ENCODE measurements at places on chromosomes 7 and 10. TPM values are rescaled to one million over a fixed set of nuclear protein-coding genes. Genes with fewer than 3 reads are reported as not detected.

GRCh38 chr7:124349443-124349842 lies 316.6 kb upstream of the TMEM229A start:
- no peak for DNase-seq
- H3K4me1 ChIP-seq = no peaks in the 10 kb centered on the region
- no peak overlapping the region for H3K27ac ChIP-seq
- H3K4me3 ChIP-seq = no peak overlapping the region
- no peaks in the 10 kb centered on the region for H3K36me3 ChIP-seq

DNA sequence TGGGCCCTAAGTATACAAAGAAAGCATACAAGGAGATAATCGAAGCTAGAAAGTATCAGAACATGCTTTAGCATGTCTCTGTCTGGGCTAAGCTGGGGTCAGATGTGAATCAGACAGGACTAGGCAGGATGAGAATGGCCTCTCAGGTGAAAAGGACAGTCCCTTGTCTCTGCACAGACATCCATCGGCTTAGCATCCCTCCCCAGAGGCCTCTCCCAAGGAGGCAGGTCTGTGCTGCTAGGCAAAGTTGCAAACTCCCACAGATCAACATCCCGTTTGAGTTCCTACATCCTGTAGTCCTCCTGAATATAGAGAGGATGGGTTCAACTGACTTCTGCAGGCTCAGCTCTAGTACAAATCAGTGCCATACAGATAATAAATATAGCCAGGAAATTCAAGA lies 24.5 kb downstream of the CHST15 start:
- DNase-seq = no peak
- no peaks in the 10 kb centered on the region for H3K27me3 ChIP-seq
- no peaks in the 10 kb centered on the region for H3K4me1 ChIP-seq
- H3K36me3 ChIP-seq = no peaks in the 10 kb centered on the region
- H3K4me3 ChIP-seq = no peak overlapping the region
- no peak overlapping the region for H3K27ac ChIP-seq

TMEM236 gene
- 0.13 TPM for total RNA-seq

- no peak for DNase-seq
- H3K4me1 ChIP-seq = no peaks in the 10 kb centered on the region
- H3K27ac ChIP-seq = no peak overlapping the region
- no peaks in the 10 kb centered on the region for H3K36me3 ChIP-seq
- H3K27me3 ChIP-seq = no peaks in the 10 kb centered on the region
These were observed 183.9 kb downstream of the LRRN3 start for GRCh38 chr7:111274857-111275256.

CHRM2 gene
- total RNA-seq = 0.51 TPM

GRCh38 chr7:29342761-29343160 lies 148.2 kb downstream of the CHN2 start:
- H3K27me3 ChIP-seq = no peaks in the 10 kb centered on the region
- DNase-seq = no peak
- H3K27ac ChIP-seq = no peak overlapping the region
- H3K36me3 ChIP-seq = no peaks in the 10 kb centered on the region
- H3K4me1 ChIP-seq = peaks cover 4% of the 10 kb centered on the region

NAT16 gene
- total RNA-seq = not detected

TSPAN33 gene
- 9.0 TPM for total RNA-seq

DOCK1 gene
- 14.5 TPM for total RNA-seq

DNA sequence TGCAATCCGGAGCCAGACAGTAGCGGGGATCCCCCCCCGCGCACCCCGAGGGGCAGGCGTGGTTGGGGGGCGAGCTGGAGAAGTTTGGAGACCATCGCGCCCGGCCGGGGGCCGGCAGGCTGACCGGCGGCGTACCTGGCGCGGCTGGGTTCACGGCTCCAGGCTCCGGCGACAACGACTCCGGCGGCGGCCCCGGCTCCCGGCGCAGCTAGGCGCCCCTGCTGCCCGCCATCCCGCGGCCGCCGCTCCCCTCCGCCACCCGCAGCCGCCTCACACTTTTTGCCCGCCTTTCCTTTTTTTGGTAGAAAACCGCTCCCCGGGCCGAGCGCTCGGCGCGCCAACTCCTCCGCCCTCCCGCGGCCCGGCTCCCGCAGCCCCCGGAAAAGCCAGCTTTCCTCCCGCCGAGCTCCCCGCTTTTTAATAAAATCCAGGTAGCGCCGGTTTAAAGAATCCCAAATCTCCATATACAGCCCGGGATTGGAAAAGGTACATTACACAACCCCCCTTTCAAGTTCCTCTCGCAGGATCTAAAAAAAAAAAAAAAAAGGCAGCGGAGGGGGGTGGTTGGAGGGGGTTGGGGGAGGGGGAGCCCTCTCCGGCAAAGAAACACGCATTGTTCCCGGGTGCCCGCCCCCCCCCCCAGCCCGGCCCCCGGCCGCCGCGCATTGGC lies at the start of gene TNRC18:
TSS of gene TNRC18 (minus strand) at position 529 of the 670 bp plus-strand sequence. CDS start 2,588 bp downstream, outside the sequence.
- peaks cover 4% of the 10 kb centered on the region for H3K4me1 ChIP-seq
- H3K4me3 ChIP-seq = peak within 1 kb of the TSS; percentile 92
- H3K27ac ChIP-seq = peak within 1 kb of the TSS; percentile 99
- H3K27me3 ChIP-seq = no peaks in the 10 kb centered on the region
- H3K36me3 ChIP-seq = no peaks in the 10 kb centered on the region

H2BK1 gene
- total RNA-seq = not detected

CPA1 gene
- not detected for total RNA-seq

- H3K27me3 ChIP-seq = no peaks in the 10 kb centered on the region
- no peaks in the 10 kb centered on the region for H3K4me1 ChIP-seq
- no peak for DNase-seq
- no peaks in the 10 kb centered on the region for H3K36me3 ChIP-seq
- H3K27ac ChIP-seq = no peak overlapping the region
These were observed 27.6 kb downstream of the NPS start for GRCh38 chr10:127576740-127577161.

COBL gene
- total RNA-seq = 35.9 TPM

GRCh38 chr10:124802313-124802675 lies 675 bp downstream of the ABRAXAS2 start:
- DNase-seq = no peak
- H3K4me1 ChIP-seq = peaks cover 10% of the 10 kb centered on the region
- H3K27ac ChIP-seq = peak overlapping the region; percentile 69

- H3K4me1 ChIP-seq = peaks cover 19% of the 10 kb centered on the region
- H3K27ac ChIP-seq = no peak overlapping the region
- DNase-seq = no peak
- H3K4me3 ChIP-seq = no peak overlapping the region
These were observed 143.3 kb downstream of the SLC25A13 start for GRCh38 chr7:96178581-96178980.

GRCh38 chr10:112732277-112732921 lies 217.6 kb upstream of the TCF7L2 start:
- no peaks in the 10 kb centered on the region for H3K36me3 ChIP-seq
- H3K4me3 ChIP-seq = no peak overlapping the region
- H3K4me1 ChIP-seq = peaks cover 21% of the 10 kb centered on the region
- no peak overlapping the region for H3K27ac ChIP-seq

- no peaks in the 10 kb centered on the region for H3K4me1 ChIP-seq
- DNase-seq = no peak
- peak overlapping the region; percentile 62 for H3K4me3 ChIP-seq
- H3K27ac ChIP-seq = no peak overlapping the region
These were observed 2.2 kb downstream of the MEOX2 start for GRCh38 chr7:15684111-15684800.

DNA sequence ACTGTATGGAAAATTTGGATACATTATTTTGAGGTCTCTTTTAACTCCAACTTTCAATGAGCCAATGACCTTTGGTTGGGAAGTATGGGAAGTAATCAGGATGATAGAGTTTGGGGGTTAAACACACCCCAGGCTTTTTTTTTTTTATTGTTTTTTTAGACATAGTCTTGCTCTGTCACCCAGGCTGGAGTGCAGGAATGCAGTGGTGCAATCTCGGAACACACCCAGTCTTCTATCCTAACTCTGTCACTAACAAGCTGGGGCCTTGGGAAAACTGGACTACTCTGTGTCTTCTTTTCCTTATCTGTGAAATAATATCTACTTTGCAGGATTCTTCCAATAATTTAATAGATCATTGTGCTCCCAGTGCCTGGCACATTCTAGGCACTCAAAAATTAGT lies 37.6 kb upstream of the AGBL3 start:
- no peak overlapping the region for H3K27ac ChIP-seq
- no peak for DNase-seq
- peaks cover 64% of the 10 kb centered on the region for H3K36me3 ChIP-seq

ZNF282 gene
- total RNA-seq = 10.5 TPM

- H3K4me1 ChIP-seq = no peaks in the 10 kb centered on the region
- H3K27ac ChIP-seq = no peak overlapping the region
- no peaks in the 10 kb centered on the region for H3K36me3 ChIP-seq
- no peaks in the 10 kb centered on the region for H3K27me3 ChIP-seq
These were observed 8.0 kb downstream of the XRCC2 start for GRCh38 chr7:152667958-152668357.

GRCh38 chr10:112136486-112137153 lies 46.9 kb downstream of the GPAM start:
- peaks cover 13% of the 10 kb centered on the region for H3K36me3 ChIP-seq
- H3K4me3 ChIP-seq = no peak overlapping the region
- DNase-seq = no peak
- no peaks in the 10 kb centered on the region for H3K27me3 ChIP-seq
- no peak overlapping the region for H3K27ac ChIP-seq

IFIT1B gene
- 1.2 TPM for total RNA-seq

DNA sequence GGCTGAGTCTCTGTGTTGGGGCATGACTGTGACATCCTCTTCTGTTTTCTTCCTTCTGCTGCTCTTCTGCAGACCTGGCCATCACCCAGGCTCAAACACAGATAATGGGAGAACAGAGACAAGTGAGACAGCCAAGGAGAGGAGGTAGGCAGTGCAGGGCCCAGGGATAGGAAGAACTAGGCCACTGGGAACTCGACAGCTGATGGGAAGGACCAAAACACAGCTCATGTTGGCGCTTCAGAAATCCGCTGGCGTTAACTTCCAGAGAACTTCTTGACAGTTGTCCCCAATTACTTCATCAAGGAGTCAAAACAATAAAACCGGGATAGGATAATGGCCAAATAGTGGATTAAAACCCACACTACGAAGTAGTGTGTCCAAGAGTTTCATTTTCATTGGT lies 97.0 kb upstream of the PALS2 start:
- no peak overlapping the region for H3K27ac ChIP-seq
- no peak for DNase-seq
- peaks cover 16% of the 10 kb centered on the region for H3K4me1 ChIP-seq
- no peaks in the 10 kb centered on the region for H3K36me3 ChIP-seq
- no peak overlapping the region for H3K4me3 ChIP-seq

DNA sequence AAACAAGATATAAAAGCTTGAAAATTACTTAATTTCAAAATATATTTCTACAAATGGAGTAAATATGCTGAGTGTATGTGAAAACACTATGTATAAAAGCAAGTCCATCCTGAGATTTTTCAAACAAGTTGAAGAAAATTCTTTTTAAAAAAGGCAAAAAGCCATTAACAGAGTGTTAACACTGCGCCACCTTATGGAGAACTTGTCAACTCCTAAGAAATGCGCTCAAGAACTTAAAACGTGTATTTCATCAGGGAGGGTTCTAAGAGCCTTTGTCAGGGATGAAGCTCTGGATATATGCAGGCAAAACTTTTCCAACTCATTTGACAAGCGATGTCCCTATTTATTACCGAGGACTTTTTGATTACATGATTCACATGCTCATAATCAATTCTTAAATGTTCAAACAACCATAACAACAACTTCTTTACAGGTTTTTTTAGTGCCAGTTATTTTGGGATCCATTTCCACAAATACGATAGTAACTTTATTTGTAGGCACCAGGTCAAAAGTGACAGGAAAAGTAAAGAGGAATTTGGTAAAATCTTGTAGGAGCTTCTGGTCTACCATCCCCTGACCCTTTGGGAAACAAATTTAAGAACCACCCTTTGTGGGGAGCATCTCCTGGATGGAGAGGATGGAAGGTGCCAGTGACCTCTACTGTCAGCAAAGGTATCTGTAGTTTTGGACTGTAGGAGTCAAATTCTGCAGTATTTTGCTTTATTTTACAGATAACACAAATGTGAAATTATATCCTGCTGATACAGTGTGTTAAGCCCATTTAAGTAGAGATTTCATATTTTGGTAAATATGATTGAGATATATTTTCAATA lies 23.2 kb downstream of the CALCR start:
- H3K27me3 ChIP-seq = no peaks in the 10 kb centered on the region
- no peak overlapping the region for H3K27ac ChIP-seq
- H3K4me1 ChIP-seq = no peaks in the 10 kb centered on the region
- H3K4me3 ChIP-seq = no peak overlapping the region

DNA sequence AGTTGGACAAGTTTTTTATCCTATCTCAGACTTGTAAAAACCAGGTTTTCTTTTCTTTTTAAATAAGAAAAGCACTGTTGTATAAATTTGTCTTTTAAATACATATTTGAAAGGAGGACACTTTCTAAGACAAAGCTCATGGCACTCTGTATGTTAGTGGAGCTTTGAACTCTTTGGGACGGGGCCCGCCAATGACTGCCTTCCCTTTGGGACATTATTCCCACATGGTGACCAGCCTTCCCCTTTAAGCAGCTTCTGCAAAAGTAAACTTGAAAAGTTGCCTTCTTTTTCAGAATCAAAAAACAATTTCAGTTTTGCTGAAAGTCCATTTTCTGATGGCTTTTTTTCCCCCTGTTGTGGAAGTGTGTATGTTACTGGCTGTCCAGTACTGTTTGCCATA lies 1.8 kb downstream of the CUX1 start:
- no peak for DNase-seq
- H3K4me3 ChIP-seq = no peak overlapping the region
- H3K27ac ChIP-seq = peak overlapping the region; percentile 94
- no peaks in the 10 kb centered on the region for H3K4me1 ChIP-seq
- no peaks in the 10 kb centered on the region for H3K27me3 ChIP-seq

DNA sequence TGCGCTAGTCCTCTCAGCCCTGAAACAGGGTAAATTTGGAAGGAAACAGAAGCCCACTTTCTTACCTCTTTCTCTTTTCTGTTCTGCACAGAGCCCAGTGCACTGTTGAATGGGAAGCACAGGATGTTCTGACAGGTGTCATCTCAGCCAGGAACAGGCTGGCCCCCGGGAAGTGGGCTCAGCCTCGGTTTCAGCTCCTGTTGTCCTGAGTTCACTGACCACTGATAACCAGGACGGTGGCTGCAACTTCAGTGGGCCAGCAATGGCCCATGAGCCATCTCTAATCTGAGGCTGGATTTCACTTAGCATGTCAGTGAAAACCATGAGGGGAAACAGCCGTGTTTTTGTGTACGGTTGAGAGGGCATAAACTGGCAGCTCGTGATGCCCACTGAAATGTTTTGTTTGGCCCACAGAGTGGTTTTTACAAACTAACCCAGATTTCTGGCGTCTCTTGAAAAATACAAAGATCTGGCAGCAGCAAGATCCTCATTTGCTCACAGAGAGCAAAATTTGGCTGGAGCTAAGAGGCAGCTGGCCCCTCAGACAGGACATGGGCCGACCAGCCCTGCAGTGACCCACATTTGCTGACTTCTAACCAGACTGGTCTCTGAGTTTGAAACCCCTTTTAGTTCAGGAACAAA lies 455.9 kb downstream of the PAXIP1 start:
- no peaks in the 10 kb centered on the region for H3K36me3 ChIP-seq
- DNase-seq = no peak
- no peaks in the 10 kb centered on the region for H3K27me3 ChIP-seq
- H3K27ac ChIP-seq = no peak overlapping the region
- H3K4me3 ChIP-seq = no peak overlapping the region

DNA sequence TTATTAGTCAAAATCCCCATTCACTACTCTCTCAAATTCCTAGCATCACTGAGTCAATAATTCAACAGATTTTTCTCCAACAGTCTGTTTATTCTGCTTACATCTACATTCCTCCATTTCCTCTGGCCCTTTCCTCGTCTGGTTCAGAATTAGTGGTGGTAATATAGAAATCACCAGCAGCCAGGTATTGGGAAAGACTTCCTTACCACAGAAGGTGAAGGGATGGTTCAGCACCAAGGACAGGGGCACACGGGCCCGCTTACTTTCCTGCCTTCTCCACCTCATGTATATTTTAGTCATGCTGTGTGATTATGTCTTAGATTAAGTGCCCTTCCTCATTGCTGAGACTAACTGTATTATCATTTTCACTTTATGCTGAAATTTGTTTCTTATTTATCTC lies 70.4 kb upstream of the APBB1IP start:
- H3K27ac ChIP-seq = no peak overlapping the region
- no peaks in the 10 kb centered on the region for H3K27me3 ChIP-seq
- no peak for DNase-seq
- H3K36me3 ChIP-seq = no peaks in the 10 kb centered on the region
